ENCODE measurements at places on chromosomes 12 and 14. TPM values are rescaled to one million over a fixed set of nuclear protein-coding genes. Genes with fewer than 3 reads are reported as not detected.
A peak's percentile ranks its signal among the peaks of the same experiment; 100 is the strongest.

The CSRP2 gene
- 64.7 TPM for total RNA-seq

DNA sequence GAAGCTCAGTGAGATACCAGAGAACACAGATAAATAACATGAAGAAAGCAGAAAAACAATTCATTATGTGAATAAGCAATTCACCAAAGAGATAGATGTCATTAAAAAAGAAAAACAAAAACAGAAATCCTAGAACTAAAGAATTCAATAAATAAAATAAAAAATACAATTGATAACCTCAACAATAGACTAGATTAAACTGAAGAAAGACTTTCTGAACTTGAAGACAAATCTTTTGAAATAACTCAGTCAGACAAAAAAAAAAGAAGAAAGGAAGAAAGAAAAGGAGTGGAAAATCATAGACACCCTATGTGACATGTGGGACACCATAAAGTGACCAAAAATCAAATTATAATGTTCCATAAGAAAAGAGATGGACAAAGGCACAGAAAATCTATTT, 14.0 kb upstream of the SLC38A1 start:
- DNase-seq, result no peak

DNA sequence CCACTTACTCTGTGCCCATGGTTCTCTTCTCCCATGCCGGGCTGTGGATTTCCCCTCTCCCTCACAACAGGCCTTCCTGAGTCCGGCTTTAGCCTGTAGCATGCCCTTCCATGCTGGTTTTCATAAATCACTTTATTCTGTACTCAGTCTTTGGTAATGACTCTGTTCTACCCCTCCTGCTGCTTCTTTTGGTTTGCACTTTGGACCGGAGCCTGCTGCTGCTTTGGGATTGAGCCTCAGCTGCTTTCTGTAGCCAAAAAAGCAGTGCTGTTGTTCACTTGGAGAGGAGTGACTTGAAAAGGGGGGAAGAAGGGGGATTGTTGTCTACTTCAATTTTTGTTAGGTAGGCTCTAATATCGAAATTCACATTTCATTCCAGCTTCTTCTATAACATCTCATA, 8.5 kb upstream of the SLC6A13 start:
- DNase-seq, result no peak

The FAM90A1 gene
- total RNA-seq, result not detected

GRCh38 chr12:67151886-67152285, 117.3 kb upstream of the CAND1 start:
- peak; percentile 12 for DNase-seq

GRCh38 chr14:96304956-96305355, 48.9 kb downstream of the BDKRB1 start:
- no peak for DNase-seq

The BEGAIN gene
- total RNA-seq, result 0.56 TPM

GRCh38 chr14:101823511-101824120, 62.1 kb downstream of the PPP2R5C start:
- no peak for DNase-seq

DNA sequence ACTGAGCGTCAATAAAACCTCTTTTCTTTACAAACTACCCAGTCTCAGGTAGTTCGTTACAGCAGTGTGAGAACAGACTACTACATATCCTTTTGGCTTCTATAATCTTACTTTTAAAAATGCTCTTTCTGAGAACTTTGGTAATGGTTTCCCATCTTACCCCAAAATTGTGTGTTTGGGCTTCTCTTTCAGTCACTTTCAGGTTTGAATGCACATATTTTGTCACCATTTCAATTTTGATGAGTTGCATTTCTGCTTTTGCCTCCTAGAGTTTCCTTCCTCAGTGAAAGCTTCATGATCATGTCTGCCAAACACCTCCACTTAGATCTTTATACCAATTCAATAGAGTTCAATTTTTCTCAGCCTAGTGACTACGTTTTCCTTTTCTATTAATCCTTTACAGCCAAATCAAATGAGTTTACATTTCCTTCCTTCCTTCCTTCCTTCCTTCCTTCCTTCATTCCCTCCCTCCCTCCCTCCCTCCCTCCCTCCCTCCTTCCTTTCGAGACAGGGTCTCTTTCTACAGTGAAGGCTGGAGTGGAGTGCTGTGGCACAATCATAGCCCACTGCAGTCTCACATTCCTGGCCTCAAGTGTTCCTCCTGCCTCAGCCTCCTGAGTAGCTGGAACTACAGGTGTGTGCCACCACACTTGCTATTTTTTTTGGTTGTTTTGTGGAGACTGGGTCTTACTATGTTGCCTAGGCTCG, 124.9 kb downstream of the BCAT1 start:
- no peak for DNase-seq

The PCBP2 gene
- total RNA-seq, result 389 TPM

DNA sequence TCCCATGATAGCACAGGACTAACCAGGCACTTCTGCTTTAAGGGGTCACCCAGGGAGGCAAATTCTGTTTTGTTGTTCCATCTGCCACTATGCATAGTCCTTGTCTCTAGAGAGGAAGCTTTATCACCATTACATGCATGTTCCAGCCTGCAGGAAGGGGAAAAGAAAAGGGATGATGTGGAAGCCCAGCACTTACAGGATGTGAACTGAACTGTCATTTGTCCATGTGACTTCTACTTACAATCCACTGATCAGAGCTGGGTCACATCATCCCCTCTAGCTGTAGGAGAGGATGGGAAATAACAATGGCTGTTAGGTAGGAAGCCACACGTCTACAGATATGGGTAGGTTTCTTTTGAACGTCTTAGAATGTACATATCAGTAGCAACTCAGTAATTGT, 203.1 kb downstream of the PTPRO start:
- DNase-seq, result no peak
